ENCODE measurements at places on chromosomes 7 and 10. TPM values are rescaled to one million over a fixed set of nuclear protein-coding genes. Genes with fewer than 3 reads are reported as not detected.
A peak's percentile ranks its signal among the peaks of the same experiment; 100 is the strongest.

- peak; percentile 8 for DNase-seq
These were observed 33.3 kb downstream of the MYO1G start for GRCh38 chr7:44945479-44945878.

DNA sequence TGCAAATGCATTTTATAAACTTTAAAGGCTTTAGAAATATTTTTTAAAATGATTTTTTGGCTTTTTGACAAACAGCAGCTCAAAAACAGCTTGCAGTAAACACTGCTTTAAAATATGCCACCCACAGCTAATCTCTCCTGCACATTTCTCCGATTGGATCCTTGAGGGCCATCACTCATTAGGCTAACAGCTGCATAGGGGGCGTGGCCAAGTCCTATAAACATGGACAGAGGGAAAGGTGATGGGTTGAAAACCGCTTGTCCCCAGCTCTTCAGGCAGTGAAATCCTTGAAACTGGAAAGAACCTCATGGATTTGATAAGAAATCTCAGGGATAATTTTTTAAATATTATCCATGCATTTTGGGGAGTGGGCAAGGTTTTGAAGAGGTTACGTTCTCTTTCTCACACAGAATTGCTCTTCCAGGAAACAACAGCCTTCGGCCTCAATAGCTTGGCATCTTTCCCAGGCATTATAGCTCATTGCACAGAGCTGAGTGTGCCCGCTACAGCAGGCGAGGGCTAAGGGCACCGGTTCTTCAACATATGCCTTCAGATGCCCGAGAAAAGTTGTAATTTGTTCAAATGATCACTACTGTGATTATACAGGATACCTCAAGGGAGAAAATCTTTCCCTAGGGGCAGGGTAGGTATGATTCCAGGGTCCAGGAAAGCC is 1.7 kb downstream of the PLEKHS1 start:
- DNase-seq = peak; percentile 6

GRCh38 chr10:51972733-51973346 is 273.4 kb upstream of the CSTF2T start:
- peak; percentile 11 for DNase-seq

DNA sequence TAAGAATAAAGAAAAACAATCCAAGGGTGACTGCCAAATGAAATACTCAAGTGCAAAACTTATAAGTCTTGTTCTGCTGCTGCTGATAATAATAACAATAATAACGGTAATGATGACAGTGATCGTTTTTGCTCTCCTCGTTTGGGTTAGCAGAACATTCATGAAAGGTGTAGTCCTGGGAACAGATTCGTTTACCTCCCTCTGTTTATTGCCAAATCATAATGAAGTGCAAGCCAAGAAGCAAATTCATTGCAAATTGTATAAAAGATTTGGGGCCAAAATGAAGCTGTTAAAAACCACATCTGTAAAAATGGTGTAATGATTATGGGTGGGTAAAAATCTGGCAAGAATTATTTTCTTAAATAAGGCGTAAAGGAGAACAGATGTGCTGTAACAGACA is 587.2 kb upstream of the MKI67 start:
- no peak for DNase-seq

DNA sequence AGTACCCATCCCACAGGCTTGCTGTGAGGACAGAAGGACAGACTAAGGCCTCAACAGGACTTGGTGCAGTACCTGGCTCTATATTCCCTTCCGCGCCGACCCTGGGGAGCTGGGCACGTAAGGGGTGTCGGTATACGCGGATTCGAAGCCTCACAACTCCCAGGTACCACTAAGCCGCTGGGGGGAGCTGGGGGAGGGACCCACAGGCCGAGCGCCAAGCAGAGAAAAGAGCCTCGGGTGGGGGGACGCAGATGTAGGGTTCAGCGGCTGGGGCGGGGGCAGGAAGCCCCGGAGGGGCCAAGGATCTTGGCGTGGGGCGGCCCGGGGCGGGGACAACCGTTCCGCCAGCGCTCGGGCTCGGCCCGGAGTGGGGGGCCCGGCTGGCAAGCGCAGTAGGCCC is 126.4 kb upstream of the ZNF746 start:
- DNase-seq = peak; percentile 11

- DNase-seq = no peak
These were observed 41.5 kb downstream of the ANKMY2 start for GRCh38 chr7:16604054-16604453.

LMOD2 gene
- polyA plus RNA-seq = not detected

DNA sequence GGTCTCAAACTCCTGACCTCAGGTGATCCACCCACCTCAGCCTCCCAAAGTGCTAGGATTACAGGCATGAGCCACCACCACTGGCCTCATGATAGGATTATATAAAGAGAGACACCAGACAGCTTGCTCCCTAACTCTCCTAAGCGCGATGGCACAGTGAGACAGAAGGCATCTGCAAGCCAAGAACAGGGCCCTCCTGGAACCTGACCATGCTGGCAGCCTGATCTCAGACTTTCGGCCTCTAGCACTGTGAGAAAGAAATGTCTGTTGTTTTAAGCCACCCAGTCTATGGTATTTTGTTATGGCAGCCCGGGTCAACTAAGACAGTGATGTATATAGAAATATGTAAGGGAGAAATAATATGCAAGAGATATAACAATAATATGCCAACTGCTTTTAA is 51.2 kb downstream of the SRPK2 start:
- DNase-seq = no peak

A1CF gene
- polyA plus RNA-seq = not detected

DNA sequence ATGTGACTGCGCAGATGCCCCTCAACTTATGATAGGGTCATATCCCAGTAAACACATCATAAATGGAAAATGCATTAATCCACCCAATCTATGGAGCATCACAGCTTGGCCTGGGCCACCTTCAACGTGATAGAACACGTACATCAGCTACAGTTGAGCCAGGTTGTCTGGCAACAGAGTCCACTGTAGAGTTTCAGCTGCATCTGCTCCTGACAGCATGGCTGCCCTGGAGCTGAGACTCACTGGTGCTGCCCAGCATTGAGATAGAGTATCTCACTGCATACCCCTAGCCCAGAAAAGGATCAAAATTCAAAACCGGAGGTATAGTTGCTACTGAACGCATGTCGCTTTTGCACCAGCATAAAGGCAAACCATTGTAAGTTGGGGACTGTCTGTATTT is 437.7 kb upstream of the MKI67 start:
- DNase-seq = no peak
